OCI-LY7 (cell line): ENCODE measurements at places on chromosomes 4 and X. TPM values are rescaled to one million over a fixed set of nuclear protein-coding genes. Genes with fewer than 3 reads are reported as not detected.

SUPT20HL1 gene
- total RNA-seq: not detected in 2 replicates

NPY5R gene
- total RNA-seq: not detected in 2 replicates

CCSER1 gene
- not detected in 2 replicates for total RNA-seq

BCORL1 gene
- 4.9 and 5.4 TPM in 2 replicates for total RNA-seq

RPL10 gene
- total RNA-seq: 2,447 and 2,466 TPM in 2 replicates

EGF gene
- not detected in 2 replicates for total RNA-seq

RPS6KA6 gene
- total RNA-seq: not detected in 2 replicates

TKTL2 gene
- total RNA-seq: not detected in 2 replicates

ETNPPL gene
- not detected in 2 replicates for total RNA-seq

NHS gene
- not detected in 2 replicates for total RNA-seq

CDKL2 gene
- 0.15 and 0.19 TPM in 2 replicates for total RNA-seq

MAOA gene
- 0.09 TPM in 1 of 2 replicates, not detected in the other for total RNA-seq

ZCCHC4 gene
- total RNA-seq: 15.2 and 15.5 TPM in 2 replicates

DNA sequence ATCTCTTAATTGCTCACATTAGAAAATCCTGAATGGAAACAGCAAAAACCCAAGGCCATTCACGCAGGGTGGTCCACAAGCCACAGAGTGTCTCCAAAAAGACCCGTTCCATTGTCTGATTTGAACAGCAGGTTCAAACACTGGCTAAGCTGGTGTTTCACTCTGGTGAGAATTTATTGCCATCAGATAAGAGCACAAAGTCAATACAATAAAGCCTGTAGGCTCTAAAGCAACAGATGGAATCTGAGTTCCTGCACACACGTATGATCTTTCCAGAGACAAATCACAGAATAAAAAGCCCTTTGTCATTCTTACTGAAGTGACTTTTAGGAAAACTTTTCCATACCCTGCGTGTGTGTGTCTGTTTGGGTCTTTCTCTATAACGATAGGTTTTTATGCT lies 5.1 kb upstream of the SFRP2 start:
- no peak for DNase-seq

GRCh38 chr4:18250564-18250963 lies 229.0 kb upstream of the LCORL start:
- DNase-seq: no peak

- no peak for DNase-seq
These were observed 34.8 kb downstream of the PJA1 start for GRCh38 chrX:69130439-69130838.

DNA sequence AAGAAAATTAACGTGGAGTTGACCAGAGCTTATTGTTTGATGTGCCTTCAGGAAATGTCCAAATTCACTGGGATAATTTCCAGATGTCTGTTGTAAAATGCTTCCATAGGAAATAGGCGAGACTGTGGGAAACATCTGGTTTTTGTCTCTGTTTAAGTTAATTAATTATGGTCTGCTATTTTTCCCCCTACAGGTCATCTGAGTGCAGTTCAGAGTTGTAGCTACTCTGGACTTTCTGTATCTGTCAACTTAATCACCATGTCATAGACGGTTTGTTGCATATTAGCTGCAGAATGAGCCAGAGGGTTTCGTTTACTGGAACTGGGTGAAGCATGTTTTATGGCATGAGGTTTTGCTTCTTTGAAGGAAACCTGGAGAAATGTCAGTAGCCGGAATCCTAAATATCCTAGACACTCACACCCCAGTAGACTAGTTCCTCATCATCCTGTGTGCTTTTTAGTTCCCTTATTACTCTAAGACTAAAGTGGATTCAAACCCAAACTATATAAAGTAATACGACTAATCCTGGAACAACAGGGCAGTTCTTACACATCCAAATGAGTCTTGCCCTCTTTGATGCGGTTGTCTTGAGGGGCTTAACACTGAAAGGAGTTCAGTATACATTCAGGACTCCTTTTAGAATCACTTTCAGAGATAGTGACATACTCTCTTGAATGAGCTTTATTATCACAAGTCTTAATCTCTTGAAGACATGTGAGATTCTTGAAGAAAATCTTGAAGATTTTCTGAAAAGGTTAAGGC lies 62.5 kb downstream of the PPEF1 start:
- DNase-seq: no peak

- DNase-seq: no peak
These were observed 12.3 kb upstream of the NAA11 start for GRCh38 chr4:79338148-79338547.

GRCh38 chrX:70476934-70477733 lies 32.5 kb downstream of the DLG3 start:
- no peak for DNase-seq

- peak; percentile 67 for DNase-seq
These were observed at the start of gene GPRIN3 for GRCh38 chr4:89307446-89308160. Gene GPRIN3, minus strand, starts transcription at chr4:89307800. Its CDS starts 57,690 bp downstream, at chr4:89250110.

DNA sequence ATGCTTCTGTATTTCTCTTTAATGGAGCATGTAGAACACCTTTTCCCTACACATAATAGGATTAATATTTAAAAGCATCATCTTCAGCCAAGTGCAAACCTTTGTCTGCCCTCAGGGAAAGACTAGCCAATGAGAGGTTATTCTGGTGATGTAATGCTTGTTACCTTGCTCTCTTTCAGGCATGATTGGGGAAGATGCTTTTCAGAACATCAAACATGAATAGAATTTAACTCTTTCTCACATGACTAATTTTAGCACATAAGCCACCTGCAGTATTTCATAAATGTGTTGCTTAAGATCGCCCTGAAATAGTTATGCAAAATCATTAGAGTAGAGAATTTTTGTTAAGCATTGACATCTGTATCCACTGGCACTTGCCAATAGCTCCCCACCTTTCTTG lies 10.7 kb upstream of the EPGN start:
- peak; percentile 18 for DNase-seq

GRCh38 chr4:85656759-85657505 lies 182.0 kb downstream of the ARHGAP24 start:
- DNase-seq: no peak

DNA sequence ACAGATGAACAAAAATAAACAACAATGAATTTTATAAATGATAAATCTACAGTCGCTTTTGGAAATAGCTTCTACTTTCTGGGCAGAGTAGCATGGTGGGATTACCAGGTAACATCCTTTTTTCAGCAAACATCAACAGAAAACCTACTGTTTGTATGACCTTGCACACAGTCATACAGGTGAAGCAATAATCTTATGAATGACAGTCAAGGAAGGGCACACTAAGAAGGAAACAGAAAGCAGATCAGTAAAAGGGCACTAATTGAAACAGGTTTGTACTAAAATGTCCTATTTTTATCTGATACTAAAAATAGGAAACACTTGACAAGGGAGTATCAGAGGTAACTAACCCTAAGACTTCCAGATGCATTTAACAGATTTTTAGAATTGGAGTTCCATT lies 108.9 kb downstream of the DLG3 start:
- no peak for DNase-seq

- no peak for DNase-seq
These were observed 97.6 kb upstream of the IRS4 start for GRCh38 chrX:108833993-108834392.

GRCh38 chrX:47245156-47245555 lies 12.3 kb downstream of the USP11 start:
- DNase-seq: no peak

DNA sequence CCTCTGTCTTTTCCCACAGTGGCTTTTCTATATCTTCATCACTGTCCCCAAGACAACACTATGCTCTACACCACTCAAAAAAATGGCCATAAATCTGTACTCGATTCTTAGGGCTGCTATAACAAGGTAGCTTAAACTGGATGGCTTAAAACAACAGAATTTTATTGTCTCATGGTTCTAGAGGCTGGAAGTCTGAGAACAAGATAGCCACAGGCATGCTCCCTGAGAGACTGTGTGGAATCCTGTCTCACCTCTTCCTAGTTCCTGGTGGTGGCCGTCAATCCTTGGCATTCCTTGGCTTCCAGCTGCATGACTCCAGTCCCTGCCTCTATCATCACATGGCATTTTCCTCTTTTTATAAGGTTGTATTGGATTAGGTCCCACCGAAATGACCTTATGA lies 70.7 kb upstream of the DCLK2 start:
- no peak for DNase-seq

- no peak for DNase-seq
These were observed 120.4 kb downstream of the PARM1 start for GRCh38 chr4:75053352-75053751.

- DNase-seq: no peak
These were observed 665 bp downstream of the TRPC5OS start for GRCh38 chrX:111876646-111877045.

- DNase-seq: no peak
These were observed 39.2 kb downstream of the MTHFD2L start for GRCh38 chr4:74197080-74197479.

DNA sequence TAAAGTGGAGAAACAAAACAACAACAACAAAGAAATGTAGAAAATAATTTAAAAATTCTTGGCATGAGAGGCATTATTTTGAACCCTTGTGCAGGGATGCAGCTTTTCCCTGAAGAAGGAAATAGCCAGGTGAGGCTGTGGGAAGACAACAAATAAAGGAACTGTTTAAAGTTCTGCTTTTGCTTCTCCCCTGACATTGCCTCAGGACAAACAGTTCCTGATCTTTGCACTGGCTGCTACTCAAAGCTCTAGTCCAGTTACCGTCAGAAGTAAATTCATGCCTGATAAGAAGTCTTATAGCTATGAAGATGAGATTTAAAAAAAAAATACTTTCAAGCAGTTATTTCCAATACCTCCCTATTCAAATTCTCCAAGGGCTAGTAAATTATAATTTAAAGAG lies 233.8 kb downstream of the IL15 start:
- DNase-seq: no peak

- DNase-seq: no peak
These were observed 165.1 kb downstream of the IL1RAPL1 start for GRCh38 chrX:28752330-28752729.

GRCh38 chr4:82988323-82988832 lies 22.2 kb downstream of the LIN54 start:
- no peak for DNase-seq

DNA sequence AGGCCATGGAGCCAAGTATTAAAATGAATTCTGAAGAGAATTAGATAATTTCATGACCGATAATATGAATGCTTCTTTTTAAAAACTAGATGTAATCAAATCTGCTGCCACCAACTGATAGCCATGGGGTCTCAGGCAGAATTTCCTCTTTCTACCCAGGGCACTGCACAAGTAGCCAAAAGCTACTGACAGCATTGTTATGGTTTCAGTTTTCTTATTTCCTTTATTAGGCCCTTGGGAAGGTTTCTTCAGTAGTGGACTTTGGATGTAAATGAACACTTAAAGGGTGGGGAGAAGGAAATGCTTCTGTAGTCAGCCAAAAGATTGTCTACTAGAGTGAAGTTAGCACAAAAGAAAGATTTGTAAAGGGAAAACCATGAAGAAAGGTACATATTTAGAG lies 686.0 kb downstream of the ADGRL3 start:
- DNase-seq: no peak

GRCh38 chrX:56800801-56801200 lies 71.8 kb downstream of the NBDY start:
- peak; percentile 65 for DNase-seq

DNA sequence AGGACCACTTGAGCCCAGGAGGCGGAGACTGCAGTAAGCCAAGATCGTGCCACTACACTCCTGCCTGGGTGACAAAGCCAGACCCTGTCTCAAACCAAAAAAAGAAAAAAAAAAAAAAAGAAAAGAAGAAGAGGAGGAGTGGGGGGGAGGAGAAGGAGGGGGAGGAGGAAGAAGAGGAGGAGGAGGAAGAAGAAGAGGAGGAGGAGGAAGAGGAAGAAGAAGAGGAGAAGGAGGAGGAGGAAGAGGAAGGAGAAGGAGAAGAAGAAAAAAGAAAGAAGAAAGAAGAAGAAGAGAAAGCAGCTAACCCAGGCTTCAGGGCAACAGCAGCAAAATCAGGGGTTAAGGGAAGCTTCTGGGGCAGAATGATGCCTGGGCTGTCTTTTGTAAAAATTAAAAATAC lies 27.5 kb downstream of the VMA21 start:
- no peak for DNase-seq

DNA sequence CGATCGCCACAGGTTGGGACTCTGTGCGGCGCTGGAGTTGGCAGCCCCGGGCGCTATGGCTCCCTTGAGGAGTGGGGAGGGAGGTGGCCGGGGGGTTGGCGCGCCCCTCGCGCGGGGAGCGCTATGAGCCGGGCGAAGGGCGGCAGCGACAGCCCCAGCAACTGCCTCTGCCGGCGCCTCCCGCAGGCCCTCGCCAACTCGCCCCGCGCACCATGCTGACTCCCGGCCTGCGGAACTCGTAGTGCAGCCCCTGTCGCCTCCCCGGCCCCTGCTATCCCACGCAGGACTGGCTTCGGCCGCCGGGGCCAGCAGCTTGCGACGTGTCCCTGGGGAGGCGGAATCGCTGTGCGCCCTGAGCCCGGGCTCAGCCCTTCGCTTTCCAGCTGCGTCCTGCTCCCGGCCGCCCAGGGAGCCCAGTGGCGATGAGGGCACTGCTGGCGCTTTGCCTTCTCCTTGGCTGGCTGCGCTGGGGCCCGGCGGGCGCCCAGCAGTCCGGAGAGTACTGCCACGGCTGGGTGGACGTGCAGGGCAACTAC lies 415 bp downstream of the SHISA3 start:
- no peak for DNase-seq

DNA sequence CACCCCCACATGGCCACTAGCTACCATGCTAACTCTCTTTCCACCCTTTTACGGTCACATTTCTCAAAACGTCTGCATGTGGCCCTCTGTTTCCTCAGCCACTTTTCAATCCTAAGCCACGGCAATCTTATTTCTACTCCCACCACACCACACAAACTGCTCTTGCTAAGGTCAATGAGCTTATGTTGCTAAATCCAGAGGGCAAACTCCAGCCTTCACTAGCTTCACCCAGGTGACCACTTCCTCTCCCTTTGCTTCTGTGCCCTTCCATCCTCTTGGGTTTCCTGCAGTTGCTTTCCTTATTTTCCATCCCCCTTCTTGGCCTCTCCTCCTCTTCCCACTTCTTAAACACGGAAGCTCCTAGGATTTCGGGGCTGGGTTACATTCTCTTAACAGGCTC lies 16.5 kb downstream of the CETN2 start:
- no peak for DNase-seq

- DNase-seq: no peak
These were observed 2182.5 kb upstream of the AGA start for GRCh38 chr4:179624768-179625181.

GRCh38 chr4:176443646-176444409 lies 124.1 kb downstream of the SPCS3 start:
- no peak for DNase-seq

DNA sequence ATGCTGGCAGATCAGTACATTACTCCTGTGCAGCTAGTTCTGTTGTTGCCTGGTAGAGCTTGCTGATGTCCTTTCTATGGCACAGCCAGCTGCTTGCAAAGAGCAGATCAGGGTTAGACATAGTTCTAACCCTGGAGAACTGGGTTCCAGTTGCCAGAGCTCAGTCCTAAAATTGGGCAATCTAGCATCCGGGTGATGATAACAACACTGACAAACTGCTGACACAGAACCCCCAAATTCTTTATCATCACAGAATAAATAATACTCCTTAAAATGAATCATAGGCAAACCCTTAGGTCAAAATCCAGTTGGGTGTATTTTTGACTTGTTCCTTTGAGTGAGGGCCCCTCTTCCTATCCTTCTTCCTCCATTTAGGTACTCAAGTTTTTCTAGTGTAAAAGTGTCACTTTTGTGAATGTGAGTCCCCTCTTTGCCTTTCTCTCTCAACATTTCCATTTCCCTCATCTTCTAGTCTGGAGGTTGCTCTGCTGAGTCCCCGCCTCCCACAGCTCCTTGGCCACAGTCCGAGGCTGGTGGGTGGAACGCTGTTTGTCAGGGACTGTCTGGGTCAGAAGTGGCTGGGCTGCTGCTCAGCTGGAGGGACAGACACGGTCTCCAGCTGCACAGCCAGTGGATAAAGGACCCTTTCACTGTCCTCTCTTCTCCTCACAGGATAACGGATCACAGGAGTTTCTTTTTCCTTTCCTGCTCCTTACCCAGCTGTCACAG lies 93.6 kb upstream of the RASGEF1B start:
- peak; percentile 37 for DNase-seq

- no peak for DNase-seq
These were observed 78.0 kb downstream of the MSN start for GRCh38 chrX:65745427-65745826.
